ENCODE measurements at places on chromosomes 13 and 19.

DNA sequence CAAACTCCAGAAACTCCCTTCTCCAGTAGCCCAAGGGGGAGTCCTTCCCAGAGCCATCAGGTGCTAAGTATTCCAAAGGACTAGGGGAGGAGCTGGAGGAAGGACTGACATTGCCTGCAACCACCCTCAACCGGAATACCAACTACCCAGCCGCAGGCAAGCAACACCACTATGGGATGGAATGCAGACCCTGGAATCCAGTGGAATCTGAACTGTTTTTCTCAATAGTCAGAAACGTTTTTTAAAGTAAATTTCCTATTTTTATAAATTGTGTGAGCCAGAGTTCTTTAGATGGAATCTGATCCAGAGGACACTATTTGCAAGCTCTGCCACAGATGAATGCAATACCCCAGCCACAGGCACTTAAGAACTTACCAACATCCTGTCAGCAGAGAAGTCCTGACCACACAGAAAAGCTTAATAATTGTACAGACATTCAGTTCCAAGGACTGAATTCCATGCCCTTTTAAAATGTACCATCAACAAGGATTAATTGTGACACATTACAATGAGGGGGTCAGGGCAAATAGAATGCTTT, 92.1 kb downstream of the USP12 start:
- no peak for DNase-seq

- no peak for DNase-seq
These were observed 190.0 kb upstream of the GPR12 start for GRCh38 chr13:26950546-26950945.

GRCh38 chr19:58134244-58134643, 16.3 kb downstream of the ZNF329 start:
- DNase-seq = no peak

DNA sequence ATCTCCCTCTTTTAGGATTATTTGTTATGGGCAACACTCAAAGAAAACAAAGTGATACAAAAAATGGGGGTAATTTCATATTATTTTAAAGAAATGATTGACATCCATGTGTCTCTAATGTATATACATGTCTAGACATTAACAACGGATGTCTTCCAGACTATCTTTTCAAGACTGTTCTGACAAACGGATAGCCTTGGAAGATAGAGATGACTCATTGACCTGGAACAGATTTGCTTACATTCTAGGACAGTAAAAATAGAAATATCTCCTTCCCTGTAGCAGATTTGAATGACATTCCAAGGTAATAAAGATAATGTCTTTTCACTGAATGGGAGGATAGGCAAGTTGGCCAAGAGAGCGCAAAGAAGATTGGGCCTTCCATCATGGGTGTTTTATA, 26.2 kb upstream of the SLITRK6 start:
- no peak for DNase-seq

- no peak for DNase-seq
These were observed 44.5 kb downstream of the RFX2 start for GRCh38 chr19:6065685-6066374.

- DNase-seq = no peak
These were observed 21.8 kb downstream of the DHRS12 start for GRCh38 chr13:51782026-51782710.

DNA sequence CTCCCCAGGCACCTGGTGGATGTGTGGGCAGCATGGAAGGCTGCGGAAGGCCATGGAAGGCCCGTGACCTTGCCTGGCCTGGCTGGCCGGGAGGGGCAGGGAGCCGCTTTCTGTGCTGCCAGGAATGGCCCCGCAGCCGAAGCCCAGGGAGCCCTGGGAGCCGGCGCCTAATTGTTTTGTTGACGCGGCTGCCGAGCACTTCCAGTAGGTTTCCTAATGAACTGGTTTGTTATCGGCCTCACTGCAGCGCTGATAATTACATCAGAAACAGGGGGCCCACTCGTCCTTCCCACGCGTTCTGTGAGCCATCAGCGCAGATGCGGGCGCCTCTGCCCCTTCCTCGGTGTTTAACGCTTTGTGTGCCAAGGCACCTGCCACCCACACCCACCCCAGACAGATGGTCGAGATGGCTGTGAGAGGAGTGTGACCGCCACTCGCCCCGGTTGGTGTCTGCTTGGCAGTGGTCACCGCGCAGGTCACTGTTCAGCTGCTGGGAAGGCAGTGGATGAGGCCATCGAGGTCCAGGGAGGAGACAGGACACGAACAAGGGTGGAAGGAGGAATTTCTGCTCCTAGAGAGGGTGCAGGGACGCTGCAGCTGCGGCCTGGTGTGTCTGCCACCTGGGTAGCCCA, 124.5 kb downstream of the KDM4B start:
- DNase-seq = no peak

GRCh38 chr13:40109351-40109844, 453.9 kb downstream of the COG6 start:
- no peak for DNase-seq

DNA sequence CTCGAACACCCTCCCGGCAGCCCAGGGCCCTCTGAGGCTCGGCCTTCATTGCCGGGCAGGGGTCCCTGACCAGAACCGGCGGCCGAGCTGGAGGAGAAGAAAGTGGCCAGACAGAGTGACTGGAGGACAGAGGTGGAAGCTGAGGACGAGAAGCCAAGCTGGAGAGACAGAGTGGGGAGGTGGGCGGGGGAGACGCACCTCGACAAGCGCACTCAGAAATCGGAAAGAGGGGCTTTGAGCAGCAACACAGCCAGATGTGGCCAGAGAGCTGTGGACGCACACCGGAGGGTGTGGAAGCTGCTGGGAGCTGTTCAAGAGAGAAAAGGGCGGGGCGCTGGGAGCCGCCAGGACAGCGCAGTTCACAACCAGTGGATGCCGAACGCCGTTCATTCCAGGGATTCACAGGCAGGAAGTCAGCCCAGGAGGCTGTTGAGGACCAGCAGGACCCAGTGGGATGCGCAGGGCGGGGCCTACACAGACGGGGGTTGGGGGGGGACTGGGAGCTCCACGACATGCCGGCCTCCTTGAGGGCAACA, 28.2 kb upstream of the C13orf46 start:
- DNase-seq = no peak

DNA sequence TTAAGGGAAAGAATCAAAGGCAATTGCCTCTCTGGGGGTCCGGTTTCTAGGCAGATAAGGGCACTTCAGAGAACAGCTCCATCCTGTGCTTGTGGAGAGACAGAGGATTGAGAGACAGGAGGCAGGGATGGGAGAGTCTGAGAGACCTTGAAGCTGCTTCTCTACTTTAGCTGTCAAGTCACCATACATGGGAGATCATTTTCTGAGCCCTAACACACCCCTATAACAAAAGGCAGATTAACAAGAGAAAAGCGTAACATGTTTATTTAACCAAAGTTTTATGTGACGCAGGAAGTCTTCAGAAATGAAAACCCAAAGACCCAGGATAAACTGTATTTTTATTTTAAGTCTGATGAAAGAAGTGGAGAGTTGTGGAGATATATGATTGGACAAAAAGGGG, 48.4 kb downstream of the CBY2 start:
- DNase-seq = no peak

GRCh38 chr19:54231077-54231931, 8.5 kb upstream of the LILRB3 start:
- DNase-seq = no peak

- DNase-seq = no peak
These were observed 65.5 kb downstream of the DPY19L3 start for GRCh38 chr19:32471095-32471494.

- no peak for DNase-seq
These were observed 40.2 kb downstream of the SLAIN1 start for GRCh38 chr13:77737583-77738200.

- no peak for DNase-seq
These were observed 6.2 kb downstream of the ZNF709 start for GRCh38 chr19:12478234-12478941.

DNA sequence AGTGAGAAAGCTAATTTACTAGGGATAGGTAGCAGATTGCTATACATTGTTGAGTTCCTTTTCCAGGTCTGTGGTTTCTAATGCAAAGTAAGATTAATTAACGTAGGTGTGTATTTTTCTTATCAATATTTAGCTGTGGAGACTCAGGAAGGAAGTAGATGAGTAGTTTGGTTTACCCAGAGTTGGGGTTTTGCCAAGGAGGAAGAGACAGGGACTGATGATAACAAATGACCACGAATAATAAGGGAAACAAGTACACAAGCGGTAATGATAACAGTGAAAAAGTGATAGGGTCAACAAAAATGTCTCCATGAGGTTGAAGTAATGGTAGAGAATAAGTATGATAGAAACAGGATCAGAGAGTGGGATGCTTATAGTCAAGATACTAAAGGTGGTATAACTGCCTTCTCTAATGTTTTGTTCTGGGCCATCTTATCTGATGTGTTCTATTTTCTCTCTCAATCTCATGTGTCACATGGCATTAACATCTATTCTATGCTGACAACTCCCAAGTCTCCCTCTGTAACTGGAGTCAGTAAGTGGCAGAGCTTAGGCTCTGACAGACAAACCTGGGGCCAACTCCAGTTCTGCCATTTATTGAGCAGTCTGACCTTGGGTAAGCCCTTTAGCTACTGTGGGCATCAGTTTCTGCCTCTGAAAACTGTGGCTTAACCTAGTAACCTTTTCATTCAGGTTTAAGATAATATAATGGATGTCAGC, 8.8 kb downstream of the OBI1 start:
- DNase-seq = no peak

- no peak for DNase-seq
These were observed 15.5 kb downstream of the ZNF443 start for GRCh38 chr19:12425236-12425887.
